WTC11 (cell line): ENCODE measurements at places on chromosomes 6 and 20.

DNA sequence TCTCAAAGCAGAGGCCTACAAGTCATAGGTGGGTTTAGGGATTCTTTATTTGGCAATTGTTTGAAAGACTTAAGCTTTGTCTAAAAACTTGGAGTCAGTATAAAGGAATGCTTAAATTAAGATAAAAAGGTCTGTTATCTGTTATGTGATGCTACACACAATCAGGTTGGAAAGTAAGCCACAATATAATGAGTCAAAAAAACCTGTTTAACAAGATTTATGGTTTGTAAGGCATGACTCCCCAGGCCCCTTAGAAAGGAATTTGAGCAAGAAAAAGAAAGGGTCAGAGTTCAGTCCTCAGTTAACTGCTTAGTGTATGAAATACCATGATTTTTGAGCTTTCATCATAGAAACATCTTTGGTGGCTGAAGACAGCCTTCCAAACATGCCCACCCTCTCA is 66.8 kb upstream of the HMGN3 start:
- no peak for DNase-seq
- no peaks in the 10 kb centered on the region for H3K36me3 ChIP-seq
- no peak overlapping the region for H3K27ac ChIP-seq

DNA sequence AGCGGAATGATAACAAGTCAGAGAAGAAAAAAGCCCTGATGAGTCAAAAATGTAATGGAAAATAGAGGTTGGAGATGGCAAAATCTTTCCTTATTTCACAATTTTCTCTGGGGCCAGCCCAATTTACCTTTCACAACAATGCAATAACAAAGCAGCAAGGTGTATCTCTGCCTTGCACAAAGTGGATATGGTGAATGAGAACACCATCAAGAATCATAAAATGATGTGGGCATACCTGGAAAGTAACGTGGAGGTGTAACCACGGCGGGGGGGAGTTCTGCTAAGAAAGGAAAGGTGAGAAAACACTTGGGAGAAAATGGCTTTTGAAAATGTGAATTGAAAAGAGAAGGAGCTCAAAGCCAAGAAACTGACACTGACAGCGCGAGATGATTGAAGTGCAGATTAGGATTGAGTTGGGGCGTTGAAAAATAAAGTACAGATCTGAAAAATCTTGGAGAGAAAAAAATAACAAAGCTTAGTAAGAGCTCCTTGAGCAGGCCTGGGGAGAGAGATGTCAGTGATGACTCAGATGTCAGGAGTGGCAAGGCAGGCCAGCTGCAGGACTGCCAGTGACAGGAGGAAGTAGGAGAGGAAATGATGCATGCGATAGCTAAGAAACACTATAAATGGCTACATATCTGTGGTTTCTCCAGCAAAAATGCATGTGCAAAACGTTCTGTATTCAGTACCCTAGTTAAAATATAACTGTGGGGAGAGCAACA is 26.2 kb downstream of the ARHGAP18 start:
- no peak overlapping the region for H3K27ac ChIP-seq
- peaks cover 11% of the 10 kb centered on the region for H3K4me1 ChIP-seq
- no peak overlapping the region for H3K4me3 ChIP-seq
- no peaks in the 10 kb centered on the region for H3K36me3 ChIP-seq
- DNase-seq: no peak

GRCh38 chr6:123715006-123715863 is 78.5 kb upstream of the TRDN start:
- no peak overlapping the region for H3K27ac ChIP-seq
- H3K4me1 ChIP-seq: peaks cover 3% of the 10 kb centered on the region
- H3K4me3 ChIP-seq: no peak overlapping the region
- H3K36me3 ChIP-seq: peaks cover 2% of the 10 kb centered on the region; the same call in 1 of the 2 replicates
- no peaks in the 10 kb centered on the region for H3K27me3 ChIP-seq

GRCh38 chr6:10112871-10113549 is 301.9 kb downstream of the TFAP2A start:
- H3K27ac ChIP-seq: no peak overlapping the region
- peaks cover 16% of the 10 kb centered on the region for H3K4me1 ChIP-seq
- peaks cover 16% of the 10 kb centered on the region for H3K27me3 ChIP-seq
- H3K36me3 ChIP-seq: no peaks in the 10 kb centered on the region
- peak overlapping the region; percentile 59 for H3K4me3 ChIP-seq

GRCh38 chr6:134516582-134516981 is 198.7 kb upstream of the SGK1 start:
- no peaks in the 10 kb centered on the region for H3K36me3 ChIP-seq
- no peak for DNase-seq
- H3K27ac ChIP-seq: no peak overlapping the region
- H3K4me3 ChIP-seq: no peak overlapping the region
- H3K27me3 ChIP-seq: no peaks in the 10 kb centered on the region
- H3K4me1 ChIP-seq: peaks cover 52% of the 10 kb centered on the region

DNA sequence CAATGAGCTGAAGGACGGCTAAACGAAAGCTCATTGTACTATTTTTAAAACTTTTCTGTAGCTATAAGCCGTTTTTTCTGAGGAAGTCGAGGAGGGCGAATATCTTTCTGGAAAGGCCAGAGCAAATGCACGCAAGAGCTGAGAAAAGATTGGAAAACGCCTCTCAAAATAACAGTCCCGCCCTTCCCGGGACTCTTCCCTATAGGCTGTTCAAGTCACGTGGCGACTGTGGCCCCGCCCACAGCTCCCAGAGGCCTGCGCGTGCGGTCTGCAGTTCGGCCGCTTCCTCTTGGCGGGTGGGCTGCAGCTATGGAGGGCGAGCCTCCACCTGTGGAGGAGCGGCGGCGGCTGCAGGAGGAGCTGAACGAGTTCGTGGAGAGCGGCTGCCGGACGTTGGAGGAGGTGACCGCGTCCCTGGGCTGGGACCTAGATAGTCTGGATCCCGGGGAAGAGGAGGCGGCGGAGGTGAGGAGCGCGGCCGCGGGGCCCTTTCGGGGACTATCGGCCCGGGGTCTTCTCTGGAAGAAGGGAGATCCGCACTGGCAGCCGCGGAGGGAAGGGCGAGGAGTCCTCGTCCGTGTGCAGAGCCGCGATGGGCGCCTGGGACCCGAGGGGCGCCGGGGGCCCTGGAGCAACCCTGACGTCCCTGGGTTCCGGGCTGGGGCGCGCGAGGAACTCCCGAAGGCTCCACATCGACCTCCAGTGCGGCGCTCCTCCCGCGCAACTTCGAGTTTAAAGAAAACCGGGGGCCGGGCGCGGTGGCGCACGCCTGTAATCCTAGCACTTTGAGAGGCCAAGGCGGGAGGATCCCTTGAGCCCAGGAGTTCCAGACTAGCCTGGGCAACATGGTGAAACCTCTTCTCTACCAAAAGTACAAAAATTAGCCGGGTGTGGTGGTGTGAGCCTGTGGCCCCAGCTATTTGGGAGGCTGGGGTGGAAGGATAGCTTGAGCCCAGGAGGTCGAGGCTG is at the start of gene SNRNP48:
SNRNP48 (plus strand) TSS at position 250 of the 969 bp plus-strand sequence; CDS start at position 310, 60 bp downstream.
- peaks cover 13% of the 10 kb centered on the region for H3K36me3 ChIP-seq
- H3K27me3 ChIP-seq: no peaks in the 10 kb centered on the region
- DNase-seq: peak; percentile 96
- peaks cover 25% of the 10 kb centered on the region for H3K4me1 ChIP-seq

GRCh38 chr6:124943658-124944057 is 18.6 kb upstream of the RNF217 start:
- DNase-seq: no peak
- H3K4me1 ChIP-seq: peaks cover 3% of the 10 kb centered on the region; the same call in 1 of the 2 replicates
- no peak overlapping the region for H3K4me3 ChIP-seq

- peak overlapping the region; percentile 86 for H3K27ac ChIP-seq
- no peak overlapping the region for H3K4me3 ChIP-seq
- H3K4me1 ChIP-seq: peaks cover 14% of the 10 kb centered on the region
- peaks cover 7% of the 10 kb centered on the region for H3K36me3 ChIP-seq
Observed at GRCh38 chr20:37251825-37252477, 9.7 kb downstream of the GHRH start.

- H3K27me3 ChIP-seq: peaks cover 4% of the 10 kb centered on the region
- peaks cover 3% of the 10 kb centered on the region for H3K36me3 ChIP-seq
- no peak for DNase-seq
- peaks cover 38% of the 10 kb centered on the region for H3K4me1 ChIP-seq
Observed at GRCh38 chr6:15658181-15658744, 4.6 kb downstream of the DTNBP1 start.

DNA sequence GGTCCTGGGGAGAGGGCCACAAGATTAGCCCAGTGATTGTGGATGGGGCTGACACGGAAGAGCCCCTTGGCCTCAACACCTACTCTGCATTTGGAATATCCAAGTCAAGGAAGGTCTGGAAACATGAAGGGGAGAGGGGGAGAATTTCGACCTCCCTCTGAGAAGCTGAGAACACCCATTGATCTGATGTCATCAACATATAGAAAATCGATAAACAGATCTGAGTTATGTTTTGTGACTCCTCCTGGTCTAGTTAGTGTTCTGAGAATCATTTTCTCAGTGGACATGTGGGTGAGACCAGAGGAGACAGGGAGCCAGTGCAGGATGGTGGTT is 108.0 kb downstream of the SLC22A3 start:
- no peak for DNase-seq
- no peak overlapping the region for H3K4me3 ChIP-seq
- peaks cover 7% of the 10 kb centered on the region for H3K4me1 ChIP-seq
- H3K27ac ChIP-seq: no peak overlapping the region
- no peaks in the 10 kb centered on the region for H3K36me3 ChIP-seq
- H3K27me3 ChIP-seq: no peaks in the 10 kb centered on the region

GRCh38 chr6:34517966-34518365 is 38.2 kb downstream of the SPDEF start:
- no peak overlapping the region for H3K27ac ChIP-seq
- DNase-seq: no peak
- peaks cover 24% of the 10 kb centered on the region for H3K4me1 ChIP-seq
- H3K4me3 ChIP-seq: no peak overlapping the region

- H3K4me1 ChIP-seq: peaks cover 39% of the 10 kb centered on the region
- H3K27me3 ChIP-seq: peaks cover 50% of the 10 kb centered on the region
- no peaks in the 10 kb centered on the region for H3K36me3 ChIP-seq
- H3K27ac ChIP-seq: peak within 1 kb of the TSS; percentile 97
Observed at GRCh38 chr6:19836799-19837510, at the start of gene ID4. ID4 (plus strand) TSS chr6:19837370; CDS start chr6:19837755, 385 bp downstream.

GRCh38 chr20:50690650-50691572 is at the start of gene RIPOR3:
RIPOR3 (minus strand) TSS chr20:50691542; CDS start chr20:50691128, 414 bp downstream.
- H3K4me1 ChIP-seq: peaks cover 53% of the 10 kb centered on the region
- H3K27ac ChIP-seq: peak within 1 kb of the TSS; percentile 94
- peak; percentile 49 for DNase-seq
- no peaks in the 10 kb centered on the region for H3K36me3 ChIP-seq
- H3K4me3 ChIP-seq: peak within 1 kb of the TSS; percentile 78
- H3K27me3 ChIP-seq: no peaks in the 10 kb centered on the region

GRCh38 chr6:128339635-128340450 is 180.6 kb downstream of the PTPRK start:
- peaks cover 11% of the 10 kb centered on the region for H3K4me1 ChIP-seq
- no peak for DNase-seq
- H3K36me3 ChIP-seq: no peaks in the 10 kb centered on the region
- no peak overlapping the region for H3K4me3 ChIP-seq
- H3K27ac ChIP-seq: no peak overlapping the region
- H3K27me3 ChIP-seq: no peaks in the 10 kb centered on the region

DNA sequence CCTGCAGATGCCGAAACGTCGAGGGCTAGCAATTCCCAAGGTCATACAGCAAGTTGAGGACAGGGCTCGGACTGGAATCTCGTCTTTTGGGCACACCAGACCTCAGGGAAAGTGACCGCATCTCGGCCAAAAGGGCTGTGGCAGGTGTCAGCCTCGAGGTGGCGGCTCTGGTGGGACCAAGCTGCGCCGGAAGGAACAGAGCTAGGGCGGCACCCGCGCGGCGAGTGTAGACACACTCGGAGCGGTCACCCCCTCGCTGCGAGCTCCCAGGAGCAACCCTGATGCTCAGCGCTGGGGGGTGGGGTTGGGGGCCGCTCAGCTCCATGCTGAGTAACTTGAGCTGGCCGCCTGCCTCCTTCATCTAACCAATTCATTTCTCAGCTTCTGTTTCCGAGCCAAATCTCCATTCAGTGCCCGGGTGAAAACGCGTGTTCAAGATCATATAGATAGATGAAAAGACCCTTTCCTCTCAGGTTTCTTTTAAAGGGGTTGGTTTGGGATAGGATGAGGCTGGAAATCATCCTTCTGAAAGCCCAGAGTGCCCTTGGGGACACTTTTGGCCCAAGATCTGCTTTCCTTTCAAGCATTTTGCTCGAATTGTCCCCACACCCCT is 2.2 kb upstream of the TUBB2B start:
- peaks cover 23% of the 10 kb centered on the region for H3K27me3 ChIP-seq
- H3K27ac ChIP-seq: no peak overlapping the region
- H3K4me1 ChIP-seq: peaks cover 50% of the 10 kb centered on the region
- DNase-seq: peak; percentile 69
- peak overlapping the region; percentile 89 for H3K4me3 ChIP-seq

DNA sequence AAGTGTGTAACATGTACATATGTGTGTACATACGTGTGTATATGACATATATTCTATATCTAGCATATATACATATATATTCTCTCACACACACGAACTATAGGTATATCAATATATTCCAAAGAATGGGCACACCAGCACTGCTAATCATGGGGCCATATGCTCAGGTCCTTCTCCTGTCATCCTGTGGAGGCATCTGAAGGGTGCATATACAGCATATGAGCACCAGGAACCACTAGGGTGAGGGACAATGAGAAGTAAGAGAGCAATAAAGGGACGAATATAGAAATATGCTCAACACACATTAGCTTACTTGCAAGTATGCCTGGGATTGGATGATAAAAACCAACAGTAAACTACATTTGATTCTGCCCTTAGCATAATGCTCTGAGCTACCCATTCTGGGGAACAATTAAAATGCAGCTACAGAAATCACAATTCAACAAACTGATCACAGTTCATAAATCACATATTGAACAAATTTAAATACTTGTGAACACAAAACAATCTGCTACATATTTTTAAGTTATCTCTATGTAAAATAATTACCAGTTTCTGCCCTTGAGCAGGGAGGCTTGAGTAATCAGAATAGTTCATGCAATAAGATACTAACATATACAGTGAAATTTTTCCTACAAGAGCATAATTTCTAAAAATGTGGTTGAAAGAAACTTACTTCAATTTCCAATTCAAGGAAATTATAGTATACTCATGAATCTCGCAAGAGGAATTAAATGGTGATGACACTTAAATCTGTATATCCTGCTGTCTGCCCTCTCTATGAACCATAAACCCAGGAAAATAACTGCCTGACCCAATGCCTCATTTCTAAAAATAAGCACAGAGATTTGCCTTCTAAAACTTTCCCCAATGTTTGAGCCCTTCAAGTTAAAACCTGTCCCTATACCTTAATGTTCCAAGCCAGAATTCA is 272.2 kb upstream of the THEMIS start:
- H3K4me3 ChIP-seq: no peak overlapping the region
- no peaks in the 10 kb centered on the region for H3K36me3 ChIP-seq
- no peaks in the 10 kb centered on the region for H3K27me3 ChIP-seq
- H3K4me1 ChIP-seq: no peaks in the 10 kb centered on the region
- DNase-seq: no peak
- no peak overlapping the region for H3K27ac ChIP-seq
